ENCODE measurements at places on chromosomes 7 and 10.

DNA sequence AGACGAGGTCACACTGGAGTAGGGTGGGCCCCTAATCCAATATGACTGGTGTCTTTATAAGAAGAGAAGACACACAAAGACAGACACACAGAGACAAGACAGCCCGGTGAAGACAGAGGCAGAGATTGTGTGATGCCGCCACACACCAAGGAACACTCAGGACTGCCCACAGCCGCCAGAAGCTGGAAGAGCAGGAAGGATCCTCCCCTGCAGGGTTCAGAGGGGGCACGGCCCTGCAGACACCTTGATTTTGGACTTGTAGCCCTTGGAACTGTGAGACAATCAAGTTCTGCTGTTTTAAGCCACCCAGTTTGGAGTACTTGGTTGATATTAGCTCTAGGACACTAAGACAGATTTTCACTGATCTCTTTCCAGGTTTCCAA, 72.1 kb upstream of the NANOS1 start:
- DNase-seq, result no peak

- no peak for DNase-seq
These were observed 220.6 kb upstream of the FOXK1 start for GRCh38 chr7:4461531-4461930.

DNA sequence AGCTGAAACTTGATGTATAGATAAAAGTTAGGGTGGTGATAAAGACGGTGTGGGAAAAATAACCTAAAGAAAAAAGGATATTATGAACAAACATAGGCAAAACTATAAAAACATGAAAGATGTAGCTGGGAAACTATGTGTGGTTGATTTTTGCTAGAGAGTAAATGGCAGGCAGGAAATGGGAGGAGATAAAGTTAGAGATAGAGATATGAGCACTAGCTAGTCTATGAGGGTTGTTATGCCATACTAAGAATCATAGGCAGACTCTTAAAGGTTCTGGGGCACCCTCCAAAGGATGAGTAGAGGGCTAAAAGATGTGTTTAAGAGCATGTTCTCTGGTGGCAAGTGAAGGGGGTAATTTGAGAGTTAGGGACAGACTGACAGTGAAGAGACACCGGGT, 1109.2 kb downstream of the GATA3 start:
- no peak for DNase-seq

DNA sequence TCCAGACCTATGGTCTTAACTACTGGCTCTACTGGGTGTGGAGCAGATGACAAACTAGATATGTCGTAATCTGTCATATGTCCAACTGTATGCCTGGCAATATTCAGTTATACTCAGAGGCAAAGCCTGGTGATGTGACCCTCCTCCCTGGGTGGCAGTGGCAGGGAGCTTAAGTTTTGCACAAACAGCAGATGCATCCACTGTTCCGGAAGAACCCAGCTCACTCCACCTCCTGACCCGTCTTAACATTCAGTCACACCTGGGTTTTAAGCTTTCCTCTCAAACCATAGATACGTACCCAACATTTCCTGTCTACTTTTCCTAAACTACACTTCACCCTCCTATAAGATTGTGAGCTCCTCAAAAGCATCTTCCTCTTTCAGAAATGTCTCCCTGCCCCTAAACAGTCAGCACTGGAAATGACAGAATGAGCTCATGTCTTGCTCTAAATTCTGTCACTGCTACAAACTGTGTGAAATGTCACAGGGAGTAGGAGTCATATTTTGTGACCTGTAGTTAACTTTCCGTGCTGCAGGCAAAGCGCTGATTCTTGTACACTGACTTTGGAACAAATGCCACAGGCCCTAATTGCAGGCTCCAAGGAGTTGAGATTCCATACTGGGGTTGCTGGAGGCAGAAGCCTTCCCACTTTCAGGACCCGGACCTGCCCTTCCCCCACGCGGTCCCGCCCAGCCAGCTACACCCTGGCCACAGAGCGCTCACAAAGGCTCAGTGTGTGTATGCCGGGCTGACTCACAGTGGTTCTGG, 23.9 kb downstream of the SCD start:
- peak; percentile 19 for DNase-seq

DNA sequence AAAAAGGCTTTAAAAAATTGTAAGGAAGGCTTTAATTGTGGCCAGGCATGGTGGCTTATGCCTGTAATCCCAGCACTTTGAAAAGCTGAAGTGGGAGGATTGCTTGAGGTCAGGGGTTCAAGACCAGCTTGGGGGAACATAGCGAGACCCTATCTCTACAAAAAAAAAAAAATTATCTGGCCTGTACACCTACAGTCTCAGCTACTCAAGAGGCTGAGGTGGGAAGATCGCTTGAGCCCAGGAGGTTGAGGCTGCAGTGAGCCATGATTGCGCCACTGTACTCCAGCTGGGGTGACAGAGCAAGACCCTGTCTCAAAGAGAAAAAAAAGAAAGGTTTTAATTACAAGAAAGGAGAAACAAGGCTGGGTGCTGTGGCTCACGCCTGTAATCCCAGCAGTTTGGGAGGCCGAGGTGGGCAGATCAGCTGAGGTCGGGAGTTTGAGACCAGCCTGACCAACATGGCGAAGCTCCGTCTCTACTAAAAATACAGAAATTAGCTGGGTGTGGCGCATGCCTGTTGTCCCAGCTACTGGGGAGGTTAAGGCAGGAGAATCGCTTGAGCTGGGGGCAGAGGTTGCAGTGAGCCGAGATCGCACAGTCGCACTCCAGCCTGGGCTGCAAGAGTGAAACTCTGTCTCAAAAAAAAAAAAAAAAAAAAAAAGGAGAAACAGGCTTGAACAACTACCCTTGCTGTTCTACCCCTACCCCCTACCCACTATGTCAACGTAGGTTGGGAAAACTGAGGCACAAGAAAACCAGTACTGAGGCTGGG, 83.7 kb downstream of the CARD11 start:
- no peak for DNase-seq

DNA sequence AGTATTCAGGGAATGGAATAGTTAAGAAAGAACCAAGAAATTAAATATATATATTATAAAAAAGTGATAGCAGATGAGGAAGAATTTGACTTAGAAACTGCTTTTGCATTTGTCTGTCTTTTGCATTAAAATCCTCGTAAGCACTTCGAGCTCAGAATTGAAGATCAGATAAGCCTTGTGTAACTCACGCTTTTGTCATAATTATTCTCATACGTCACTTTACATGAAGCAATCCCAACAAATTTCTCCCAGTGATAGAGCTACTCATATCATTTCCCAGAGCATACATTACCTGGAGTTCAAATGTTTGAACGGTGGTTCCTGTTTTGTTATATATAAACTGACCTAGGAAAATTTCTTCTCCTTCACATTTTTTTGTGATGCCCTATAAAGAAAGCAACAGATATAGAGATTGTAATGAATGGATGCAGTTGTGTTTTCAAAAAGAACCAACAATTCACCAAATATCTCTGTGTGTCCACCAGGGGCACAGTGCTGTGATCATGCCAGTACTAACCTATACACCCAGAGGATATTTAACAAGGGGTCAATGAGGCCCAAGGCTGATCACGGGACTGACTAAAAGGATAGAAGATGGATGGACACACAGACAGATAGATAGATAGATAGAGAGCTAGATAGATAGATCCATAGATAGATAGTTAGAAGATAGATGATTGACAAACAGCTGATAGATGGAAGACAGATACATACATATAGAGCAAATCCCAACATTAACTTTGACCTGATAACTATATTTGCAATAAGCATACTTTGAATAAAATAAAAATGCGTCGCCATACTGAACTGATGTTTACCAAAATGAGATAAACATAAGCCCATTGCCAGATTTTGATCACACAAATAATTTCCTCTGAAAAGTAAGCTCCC, 9.3 kb upstream of the HUS1 start:
- no peak for DNase-seq

DNA sequence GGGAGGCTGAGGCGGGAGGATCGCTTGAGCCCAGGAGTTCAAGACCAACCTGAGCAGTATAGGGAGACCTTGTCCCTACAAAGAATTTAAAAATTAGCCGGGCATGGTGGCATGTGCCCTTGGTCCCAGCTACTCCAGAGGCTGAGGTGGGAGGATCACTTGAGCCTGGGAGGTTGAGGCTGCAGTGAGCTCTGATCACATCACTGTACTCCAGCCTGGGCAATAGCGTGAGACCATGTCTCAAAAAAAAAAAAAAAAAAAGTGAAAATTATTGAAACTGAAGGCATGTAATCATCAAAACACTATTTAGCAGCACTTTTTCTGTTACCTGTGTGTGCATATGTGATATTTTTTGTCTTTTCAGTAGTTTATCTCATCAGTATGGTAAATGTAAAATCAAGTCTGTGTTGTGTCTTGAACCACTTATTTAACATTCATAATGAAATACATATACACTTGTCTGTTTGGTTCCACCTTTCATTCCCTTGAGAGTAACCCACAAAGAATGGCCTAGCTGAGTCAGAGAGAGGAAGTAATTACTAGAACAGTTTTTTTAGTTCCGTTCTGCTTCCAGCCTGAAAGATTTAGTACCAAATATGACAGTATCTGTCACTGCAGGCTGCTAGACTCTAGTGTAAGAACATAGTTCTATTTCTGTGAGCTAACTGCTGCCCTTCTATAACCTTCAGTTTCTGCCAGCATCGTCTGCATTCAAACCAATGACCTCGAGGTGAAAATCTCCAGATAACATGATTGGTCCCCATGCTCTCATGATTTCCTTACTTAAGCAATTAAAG, 68.6 kb downstream of the MMRN2 start:
- DNase-seq, result no peak

- DNase-seq, result no peak
These were observed 71.2 kb upstream of the TRIM24 start for GRCh38 chr7:138388673-138389491.

GRCh38 chr7:16634271-16634738, 11.2 kb downstream of the ANKMY2 start:
- DNase-seq, result no peak

DNA sequence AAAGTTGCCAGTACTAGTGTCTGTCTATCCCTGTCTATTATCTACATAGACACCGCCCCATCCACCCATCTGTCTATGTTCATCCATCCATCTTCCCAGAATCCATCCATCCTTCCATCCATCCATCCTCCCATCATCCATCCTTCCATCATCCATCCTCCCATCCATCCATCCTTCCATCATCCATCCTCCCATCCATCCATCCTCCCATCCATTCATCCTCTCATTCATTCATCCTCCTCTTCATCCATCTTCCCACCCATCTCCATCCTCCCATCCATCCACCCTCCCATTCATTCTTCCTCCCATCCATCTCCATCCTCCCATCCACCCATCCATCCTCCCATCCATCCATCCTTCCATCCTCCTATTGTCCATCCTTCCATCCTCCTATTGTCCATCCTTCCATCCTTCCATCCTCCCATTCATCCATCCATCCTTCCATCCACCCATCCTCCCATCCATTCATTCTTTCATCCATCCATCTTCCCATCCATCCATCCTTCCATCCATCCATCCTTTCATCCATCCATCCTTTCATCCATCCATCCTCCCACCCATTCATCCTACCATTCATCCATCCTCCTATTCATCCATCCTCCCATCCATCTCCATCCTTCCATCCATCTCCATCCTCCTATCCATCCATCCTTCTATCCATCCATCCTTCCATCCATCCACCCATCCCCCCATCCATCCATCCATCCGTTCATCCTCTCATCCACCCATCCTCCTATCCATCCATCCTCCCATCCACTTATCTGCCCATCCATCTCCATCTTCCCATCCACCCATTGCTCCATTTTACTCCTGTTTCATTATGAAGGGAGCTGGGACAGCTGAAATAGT, 14.7 kb upstream of the LEP start:
- no peak for DNase-seq

GRCh38 chr7:107090457-107090856, 46.0 kb downstream of the PRKAR2B start:
- no peak for DNase-seq

DNA sequence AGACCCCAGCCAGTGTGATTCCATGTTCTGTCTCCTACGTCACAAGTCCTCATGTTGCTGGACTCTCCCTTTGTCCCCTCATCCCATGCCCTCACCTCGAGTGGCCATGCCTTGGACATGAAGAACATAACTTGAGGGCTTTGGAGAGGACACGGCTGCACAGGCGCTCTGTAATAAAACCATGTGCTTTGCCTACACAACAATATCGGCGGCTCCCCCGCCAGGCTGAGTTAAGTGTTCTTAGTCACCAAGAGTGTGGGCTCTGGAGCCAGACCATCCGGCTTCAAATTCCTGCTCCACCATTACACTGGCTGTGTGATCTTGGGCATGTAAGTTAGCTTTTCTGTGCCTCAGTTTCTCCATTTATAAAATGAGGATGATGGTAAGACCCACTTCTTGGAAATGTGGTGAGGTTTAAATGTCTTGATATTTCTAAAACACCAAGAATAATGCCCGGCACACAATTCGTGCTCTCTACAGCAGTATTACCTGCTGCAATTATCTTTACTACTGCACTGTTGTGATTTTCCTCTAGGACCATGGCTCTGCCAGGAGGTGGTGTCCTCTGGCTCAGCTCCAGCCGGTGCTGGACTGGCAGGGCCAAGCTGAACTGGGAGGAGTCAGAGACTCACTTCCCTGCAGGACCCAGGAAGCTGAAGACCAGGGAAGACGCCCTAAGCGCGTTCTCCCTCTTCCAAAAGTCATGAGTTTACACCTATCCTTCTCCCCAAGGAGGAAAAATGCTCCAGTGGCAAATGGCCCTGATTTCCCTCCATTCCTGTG, 15.7 kb downstream of the SLIT1 start:
- DNase-seq, result no peak

DNA sequence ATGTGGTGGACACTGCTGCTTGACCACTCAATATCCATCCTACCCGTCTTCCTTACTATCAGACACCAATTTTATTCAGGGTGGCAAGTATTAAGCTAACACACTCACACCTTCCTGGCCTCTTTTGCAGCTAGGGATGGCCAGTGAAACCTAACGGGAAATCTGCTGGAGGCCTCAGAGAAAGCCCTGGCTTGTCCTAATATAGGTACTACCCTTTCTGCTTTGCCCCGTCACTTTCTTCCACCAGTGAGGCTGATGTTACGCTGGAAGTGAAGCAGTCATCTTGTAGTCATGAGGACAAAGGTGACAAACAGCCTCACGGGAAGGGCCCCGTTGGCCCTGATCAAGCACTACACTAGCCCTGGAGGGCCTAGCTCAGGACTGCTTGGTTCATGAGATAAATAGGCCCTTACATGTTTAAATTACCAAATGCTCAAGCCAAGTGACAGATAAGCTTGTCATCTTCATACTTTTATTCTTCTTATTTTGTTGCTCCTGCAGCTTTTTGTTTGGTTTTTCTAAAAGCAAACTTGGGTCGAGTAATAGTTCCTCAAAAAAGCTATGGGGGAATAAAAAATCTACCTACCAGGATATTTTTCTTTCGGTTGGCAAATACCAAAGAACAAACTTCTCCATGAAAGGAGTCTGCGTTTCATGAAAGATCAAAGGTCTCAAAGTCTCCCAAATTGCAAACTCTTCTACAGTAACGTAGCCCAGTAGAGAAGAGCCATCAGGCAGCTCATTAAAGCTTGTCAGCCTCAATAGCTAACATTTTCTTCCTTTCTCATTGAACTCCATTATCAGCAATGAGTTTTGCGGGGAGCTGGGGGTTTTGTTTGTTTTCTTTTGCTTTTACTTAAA, 17.5 kb downstream of the CREB3L2 start:
- DNase-seq, result no peak
